IgD-negative memory B cell (primary cell): ENCODE measurements at places on chromosomes 13 and 19. TPM values are rescaled to one million over a fixed set of nuclear protein-coding genes. Genes with fewer than 3 reads are reported as not detected.

DNM2 gene
- 109 TPM for polyA plus RNA-seq

CYP2A7 gene
- not detected for polyA plus RNA-seq

TARM1 gene
- polyA plus RNA-seq = not detected

CPB2 gene
- polyA plus RNA-seq = 0.14 TPM

CYP4F3 gene
- polyA plus RNA-seq = not detected

TEAD2 gene
- polyA plus RNA-seq = 6.3 TPM

ZNF234 gene
- polyA plus RNA-seq = 8.6 TPM

PTPRH gene
- not detected for polyA plus RNA-seq

NLRP9 gene
- not detected for polyA plus RNA-seq

ZNF296 gene
- polyA plus RNA-seq = 74.4 TPM

CEACAM3 gene
- polyA plus RNA-seq = not detected

AXL gene
- 0.06 TPM for polyA plus RNA-seq

GPR108 gene
- 81.3 TPM for polyA plus RNA-seq

CASP14 gene
- not detected for polyA plus RNA-seq

FUT3 gene
- not detected for polyA plus RNA-seq

IGLON5 gene
- not detected for polyA plus RNA-seq

IZUMO2 gene
- polyA plus RNA-seq = not detected

ZNF98 gene
- not detected for polyA plus RNA-seq

ZNF790 gene
- 5.4 TPM for polyA plus RNA-seq

KLK6 gene
- not detected for polyA plus RNA-seq

FOXA3 gene
- polyA plus RNA-seq = not detected

DAND5 gene
- not detected for polyA plus RNA-seq

IL12RB1 gene
- 9.8 TPM for polyA plus RNA-seq

PEAK3 gene
- polyA plus RNA-seq = 0.26 TPM

GGACT gene
- 5.8 TPM for polyA plus RNA-seq

TBC1D4 gene
- polyA plus RNA-seq = 1.6 TPM

FCAR gene
- polyA plus RNA-seq = 0.15 TPM

ZNF492 gene
- 0.11 TPM for polyA plus RNA-seq

KIR2DL4 gene
- not detected for polyA plus RNA-seq

ERFL gene
- polyA plus RNA-seq = not detected

TRPC4 gene
- not detected for polyA plus RNA-seq

RFXAP gene
- 5.1 TPM for polyA plus RNA-seq

PDE4C gene
- not detected for polyA plus RNA-seq

TGFBR3L gene
- not detected for polyA plus RNA-seq

PRR22 gene
- not detected for polyA plus RNA-seq

CYP2F1 gene
- not detected for polyA plus RNA-seq

DZIP1 gene
- polyA plus RNA-seq = not detected

ZSCAN1 gene
- polyA plus RNA-seq = not detected

NRTN gene
- polyA plus RNA-seq = not detected

ACER1 gene
- polyA plus RNA-seq = not detected

PSMC4 gene
- 98.9 TPM for polyA plus RNA-seq

CRX gene
- polyA plus RNA-seq = not detected

FAM174C gene
- polyA plus RNA-seq = 115 TPM

GIPR gene
- not detected for polyA plus RNA-seq

NPAS1 gene
- polyA plus RNA-seq = 1.0 TPM

FCHO1 gene
- 42.4 TPM for polyA plus RNA-seq

TRIM28 gene
- 38.9 TPM for polyA plus RNA-seq

SLC7A9 gene
- not detected for polyA plus RNA-seq

JSRP1 gene
- polyA plus RNA-seq = 4.3 TPM

IL11 gene
- polyA plus RNA-seq = not detected

NDUFA11 gene
- polyA plus RNA-seq = 371 TPM
